ENCODE measurements at places on chromosomes 11 and 22.

DNA sequence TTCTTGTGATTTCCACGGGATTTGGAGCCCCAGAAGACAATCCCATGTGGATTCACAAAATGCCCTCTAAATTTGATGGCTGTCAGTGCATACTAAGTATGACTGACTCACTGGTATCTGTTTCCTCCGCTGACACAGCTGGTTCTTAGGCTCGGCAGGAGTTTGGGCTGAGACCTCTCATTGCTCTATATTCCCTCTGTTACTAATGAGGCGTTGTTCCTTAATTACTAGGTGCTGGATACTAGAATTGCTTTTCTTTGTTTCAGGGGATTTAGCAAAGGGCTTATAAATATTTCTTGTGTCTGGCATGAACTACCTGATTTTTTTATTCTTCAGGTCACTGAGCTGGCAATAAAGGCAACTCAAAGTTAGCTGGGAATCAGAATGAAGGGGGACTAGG, 53.2 kb upstream of the EHF start:
- no peak for DNase-seq

DNA sequence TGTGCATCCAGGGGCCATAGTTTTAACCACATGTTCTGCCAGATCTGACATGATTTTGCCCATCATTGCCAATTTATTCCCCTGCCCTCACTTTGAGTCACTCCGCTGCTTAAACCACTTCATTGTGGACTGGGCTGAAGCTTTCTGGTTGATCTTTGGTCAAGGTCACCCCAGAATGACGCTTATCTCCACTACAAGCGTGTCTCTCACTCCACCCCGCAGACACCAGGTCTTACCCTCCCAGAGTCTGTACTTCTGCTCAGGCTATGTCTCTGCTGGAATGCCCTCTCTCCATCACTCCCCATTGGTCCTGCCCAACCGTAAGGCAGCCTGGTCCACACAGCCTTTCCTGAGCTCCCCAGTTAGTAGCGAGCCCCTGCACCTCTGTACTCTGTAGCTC, 170.5 kb upstream of the SYT13 start:
- no peak for DNase-seq

DNA sequence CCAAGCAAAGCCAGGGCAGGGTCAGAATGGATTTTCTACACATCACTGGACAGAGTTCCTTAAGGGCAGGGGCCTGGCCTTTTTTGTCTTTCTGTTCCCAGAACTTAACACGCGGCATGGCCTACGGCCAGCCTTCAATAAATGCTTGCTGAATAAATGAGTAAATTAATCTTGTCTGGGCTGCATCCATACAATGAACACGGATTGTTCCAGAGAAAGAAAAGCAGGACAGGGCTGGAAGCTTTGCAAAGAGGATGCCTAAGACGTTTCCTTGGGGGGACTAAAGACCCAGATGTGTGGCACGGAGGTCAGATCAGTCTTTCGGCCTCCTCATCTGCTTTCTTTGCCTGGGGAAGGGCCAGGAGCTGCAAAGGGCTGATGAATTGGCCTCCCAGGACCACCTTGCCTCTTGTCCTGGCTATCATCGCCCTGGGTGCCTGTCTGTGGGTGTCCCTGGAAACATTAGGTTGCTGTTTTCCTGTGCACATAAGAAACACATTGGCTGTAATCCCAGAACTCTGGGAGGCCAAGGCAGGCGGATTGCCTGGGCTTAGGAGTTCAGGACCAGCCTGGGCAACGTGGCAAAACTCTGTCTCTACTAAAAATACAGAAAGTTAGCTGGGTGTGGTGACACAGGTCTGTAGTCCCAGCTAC, 20.8 kb upstream of the RFPL3 start:
- DNase-seq = no peak

DNA sequence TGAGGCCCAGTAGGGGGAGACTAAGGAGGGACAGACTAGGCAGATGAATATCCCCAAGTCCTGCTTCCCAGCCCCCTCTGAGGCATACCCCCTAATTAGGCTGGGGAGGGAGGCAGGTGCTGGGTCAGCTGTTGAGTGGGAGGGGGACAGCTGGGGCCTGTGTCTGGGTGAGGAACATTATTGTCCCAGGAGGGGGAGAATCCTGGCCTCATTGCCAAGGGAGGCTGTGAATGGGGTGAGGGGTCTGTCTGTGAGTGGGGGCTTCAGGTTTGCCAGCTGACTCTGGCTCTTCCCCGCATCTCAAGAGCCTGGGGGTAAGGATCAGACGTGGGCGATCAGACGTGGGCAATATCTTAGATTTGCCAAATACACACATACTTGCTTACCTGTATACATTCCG, 2.1 kb downstream of the INPPL1 start:
- DNase-seq = no peak

- DNase-seq = peak; percentile 68
These were observed 4.6 kb downstream of the TRABD start for GRCh38 chr22:50190182-50190940.

DNA sequence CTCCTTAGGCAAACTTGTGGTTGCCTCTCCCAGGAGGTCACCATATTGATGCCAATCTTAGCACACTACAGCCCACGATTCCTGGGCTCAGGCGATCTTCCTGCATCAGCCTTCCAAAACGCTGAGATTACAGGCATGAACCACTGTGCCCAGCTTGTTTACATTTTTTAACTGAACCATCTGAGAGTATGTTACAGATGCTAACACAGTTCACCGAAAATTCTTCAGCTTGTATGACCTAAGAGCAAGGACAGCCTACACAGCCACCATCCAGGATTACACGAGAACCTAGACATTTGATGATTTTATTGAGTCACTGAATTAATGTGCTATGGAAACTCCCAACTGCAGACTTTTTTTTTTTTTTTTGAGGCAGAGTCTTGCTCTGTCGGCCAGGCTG, 5.8 kb upstream of the LGALS1 start:
- no peak for DNase-seq

GRCh38 chr11:85184721-85185120, 442.4 kb downstream of the DLG2 start:
- no peak for DNase-seq

DNA sequence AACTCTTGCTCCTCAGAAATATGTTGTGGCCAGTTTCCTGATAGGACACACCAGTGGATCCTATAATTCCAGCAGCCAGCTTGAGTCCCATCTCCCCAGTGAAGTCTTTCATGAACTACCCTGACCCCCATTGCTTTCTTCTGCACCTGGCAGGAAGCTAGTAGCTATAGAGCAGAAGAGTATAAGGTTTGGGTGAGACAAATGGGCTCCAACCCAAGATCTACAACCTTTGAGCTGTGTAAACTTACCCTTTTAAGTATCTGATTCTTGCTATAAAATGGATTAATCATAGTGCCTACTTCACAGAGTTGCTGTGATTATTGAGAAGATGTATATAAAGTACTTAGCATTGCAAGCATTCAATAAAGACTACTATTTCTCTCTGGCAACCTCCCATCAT, 396.9 kb upstream of the CADM1 start:
- no peak for DNase-seq
